ENCODE measurements at places on chromosomes 4 and X. TPM values are rescaled to one million over a fixed set of nuclear protein-coding genes. Genes with fewer than 3 reads are reported as not detected.

The NXT2 gene
- 5.5 TPM for total RNA-seq

The RPS6KA3 gene
- 17.3 TPM for total RNA-seq

The F8A2 gene
- total RNA-seq = not detected

The RHOXF2B gene
- total RNA-seq = not detected
